ENCODE measurements at places on chromosomes 4 and X.

DNA sequence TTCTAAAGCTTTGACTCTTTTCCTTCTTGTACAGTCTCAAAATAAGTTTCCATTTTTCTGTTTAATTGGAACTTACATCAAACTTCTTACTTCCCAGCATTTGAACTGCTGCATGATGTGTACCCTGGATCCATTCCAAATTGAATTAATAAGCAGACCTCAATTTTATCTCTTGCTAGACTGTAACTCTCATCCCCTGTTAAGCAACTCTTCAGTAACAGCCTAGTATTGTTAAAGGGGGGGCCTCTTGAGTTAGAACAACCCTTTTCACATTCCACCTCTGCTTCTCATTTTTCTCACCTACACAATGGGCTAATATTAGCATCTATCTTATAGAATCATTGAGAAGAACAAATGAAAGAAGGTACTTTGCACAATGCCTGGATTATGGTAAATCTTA is 169.4 kb downstream of the IL1RAPL1 start:
- no peak for DNase-seq

GRCh38 chr4:89469930-89470375 is 162.4 kb upstream of the GPRIN3 start:
- DNase-seq = no peak

DNA sequence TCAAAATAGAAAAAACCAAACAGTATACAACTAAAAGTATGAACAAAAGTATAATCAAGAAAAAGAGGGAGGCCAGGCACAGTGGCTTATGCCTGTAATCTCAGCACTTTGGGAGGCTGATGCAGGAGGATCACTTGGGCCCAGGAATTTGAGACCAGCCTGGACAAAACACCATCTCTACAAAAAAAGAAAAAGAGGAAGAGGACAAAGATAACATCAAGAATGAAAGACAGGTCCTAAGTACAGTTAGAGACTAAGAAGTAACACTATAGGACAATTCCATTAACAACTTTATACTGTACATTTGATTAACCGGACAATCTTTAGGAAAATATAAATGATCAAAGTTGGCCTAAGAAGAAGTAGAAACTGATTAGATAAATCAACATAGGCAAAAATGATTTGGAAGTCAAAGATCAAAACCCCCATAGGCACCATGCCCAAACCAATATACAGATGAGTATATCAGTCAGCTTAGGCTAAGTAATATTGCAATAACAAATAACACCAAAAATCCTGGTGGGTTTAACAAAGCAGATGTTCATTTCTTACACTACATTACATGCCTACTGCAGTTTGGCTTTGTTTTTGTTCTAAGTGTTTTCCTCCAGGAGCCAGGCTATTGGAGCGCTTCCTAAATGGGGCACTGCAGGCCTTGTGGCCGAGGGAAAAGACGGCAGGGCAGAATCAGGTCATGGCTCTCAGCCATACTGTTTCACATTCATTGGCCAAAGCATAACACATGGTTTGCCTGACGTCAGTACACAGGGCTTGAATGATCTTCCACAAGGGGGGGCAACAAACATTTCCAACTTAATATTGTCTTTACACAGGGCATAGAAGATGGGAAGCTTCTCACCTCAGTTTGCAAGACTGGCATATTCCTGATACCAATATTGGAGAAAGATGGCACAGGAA is 42.2 kb upstream of the HGFAC start:
- no peak for DNase-seq

DNA sequence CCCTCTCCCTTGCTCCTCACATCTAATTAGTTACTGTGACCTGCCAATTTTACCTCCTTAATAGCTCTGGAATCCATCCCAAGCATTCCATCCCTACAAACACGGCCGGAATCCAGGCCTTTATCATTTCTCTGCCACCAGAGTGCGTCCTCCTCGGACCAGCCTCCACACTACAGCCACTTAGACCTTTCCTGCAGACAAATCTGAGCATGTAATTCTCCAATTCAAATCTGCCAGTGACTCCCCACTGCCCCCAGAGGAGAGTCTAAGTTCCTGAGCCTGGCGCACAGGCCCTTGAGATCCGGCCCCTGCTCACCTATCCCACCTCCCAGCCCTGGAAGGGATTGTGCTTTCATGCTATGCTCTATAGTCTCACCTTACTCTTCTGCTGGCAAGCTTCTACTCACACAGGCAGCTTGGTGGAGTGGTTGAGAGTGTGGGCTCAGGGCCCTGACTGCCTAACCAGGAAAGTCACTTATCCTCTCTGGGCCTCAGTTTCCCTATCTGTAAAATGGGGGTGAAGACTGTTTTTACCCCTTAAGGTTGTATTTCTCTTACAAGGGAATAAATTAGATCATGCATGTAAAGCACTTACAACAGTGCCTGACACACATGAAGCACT is 31.2 kb downstream of the PJA1 start:
- DNase-seq = no peak

GRCh38 chr4:127196655-127197352 is 436.0 kb upstream of the INTU start:
- DNase-seq = no peak

- no peak for DNase-seq
These were observed 72.1 kb upstream of the MAMLD1 start for GRCh38 chrX:150291014-150291413.

DNA sequence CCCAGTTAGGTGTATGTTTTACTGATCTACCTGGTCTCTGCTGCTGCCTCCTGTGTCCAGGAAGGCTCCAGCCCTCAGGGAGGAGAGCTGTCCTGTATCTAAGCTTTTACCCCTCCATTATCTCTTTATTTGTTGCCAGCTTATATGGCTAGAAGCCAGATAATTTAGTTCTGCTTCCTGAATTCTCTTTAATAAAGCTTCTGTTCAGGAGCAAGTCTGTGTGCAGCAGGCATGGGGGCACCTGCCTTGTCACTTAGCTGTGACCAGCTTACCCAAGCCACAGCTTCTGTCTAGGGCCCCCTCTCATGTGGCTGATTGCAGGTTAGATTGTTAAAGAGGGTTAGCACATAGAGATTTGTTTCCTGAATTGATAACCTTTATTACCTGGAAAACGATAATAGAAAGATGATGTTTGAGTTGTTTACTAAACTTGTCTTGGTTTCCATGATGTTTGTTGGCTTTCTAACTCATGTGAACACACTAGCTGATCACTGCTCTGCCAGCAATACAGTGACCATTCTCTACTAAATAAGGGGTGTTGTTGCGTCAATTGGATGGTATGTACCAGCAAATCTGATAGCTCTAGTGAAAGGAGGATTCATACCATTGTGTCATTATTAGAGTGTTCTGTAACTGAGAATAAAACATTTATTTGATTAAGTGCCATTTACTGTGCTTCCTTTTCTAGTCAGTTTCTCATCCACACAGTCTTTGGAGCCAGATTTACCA is 189.8 kb upstream of the ANK2 start:
- no peak for DNase-seq

DNA sequence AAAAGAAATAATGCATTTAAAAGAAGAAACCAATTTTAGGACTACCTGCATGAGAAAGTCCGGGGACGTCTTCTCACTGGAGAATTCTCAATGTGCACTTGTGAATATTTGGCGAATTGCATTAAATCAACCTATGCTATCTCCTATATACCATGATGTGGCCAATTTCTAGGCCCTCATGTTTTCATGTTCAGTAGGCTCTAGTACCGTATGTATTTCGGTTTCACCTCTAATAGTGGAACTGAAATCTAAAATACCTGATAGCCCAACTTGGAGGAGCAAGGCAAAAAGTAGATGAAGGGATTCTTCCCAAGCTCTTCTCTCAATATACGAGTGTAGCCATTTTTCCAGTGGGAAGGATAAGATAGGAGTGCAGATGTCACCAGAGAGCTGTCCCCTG is 11.4 kb upstream of the FGF2 start:
- DNase-seq = no peak

- DNase-seq = no peak
These were observed 14.7 kb upstream of the VEGFD start for GRCh38 chrX:15398874-15399273.

DNA sequence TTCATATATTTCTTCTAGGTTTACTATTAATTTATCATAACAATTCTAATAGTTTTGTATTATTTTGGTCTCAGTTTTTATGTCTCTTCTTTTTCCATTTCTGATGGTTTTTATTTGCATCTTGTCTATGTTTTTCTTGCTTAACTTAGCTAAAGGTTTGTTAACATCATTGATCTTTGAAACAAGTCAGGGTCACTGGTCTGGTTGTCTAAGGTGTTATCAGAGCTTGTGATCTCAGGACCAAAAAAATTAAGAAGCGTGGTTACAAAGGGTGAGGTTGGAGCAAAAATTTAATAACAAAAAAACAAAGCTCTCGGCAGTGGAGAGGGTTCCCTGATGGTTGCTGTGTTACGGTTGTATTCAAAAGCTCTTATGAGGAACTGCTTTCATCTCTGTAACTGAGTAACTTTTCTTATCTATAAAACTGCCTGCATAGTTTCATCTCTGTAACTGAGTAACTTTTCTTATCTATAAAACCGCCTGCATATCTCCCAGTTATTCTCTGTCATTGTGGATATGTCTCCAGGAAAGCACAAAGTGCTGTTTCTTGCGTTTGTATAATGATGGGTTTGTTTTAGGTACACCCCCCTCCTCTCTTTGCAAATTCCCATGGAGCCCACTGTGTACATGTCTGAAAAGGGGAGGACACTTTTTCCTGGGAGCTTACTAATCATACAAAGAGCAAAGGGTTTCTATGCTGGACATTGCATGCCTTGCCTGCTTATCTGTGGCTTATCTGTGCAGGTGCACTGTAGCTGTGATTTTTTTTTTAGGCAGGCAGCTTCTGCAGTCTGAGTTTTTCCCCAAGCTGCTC is 62.4 kb upstream of the UGT2B15 start:
- DNase-seq = no peak

GRCh38 chr4:42785817-42786216 is 106.7 kb upstream of the GRXCR1 start:
- no peak for DNase-seq

DNA sequence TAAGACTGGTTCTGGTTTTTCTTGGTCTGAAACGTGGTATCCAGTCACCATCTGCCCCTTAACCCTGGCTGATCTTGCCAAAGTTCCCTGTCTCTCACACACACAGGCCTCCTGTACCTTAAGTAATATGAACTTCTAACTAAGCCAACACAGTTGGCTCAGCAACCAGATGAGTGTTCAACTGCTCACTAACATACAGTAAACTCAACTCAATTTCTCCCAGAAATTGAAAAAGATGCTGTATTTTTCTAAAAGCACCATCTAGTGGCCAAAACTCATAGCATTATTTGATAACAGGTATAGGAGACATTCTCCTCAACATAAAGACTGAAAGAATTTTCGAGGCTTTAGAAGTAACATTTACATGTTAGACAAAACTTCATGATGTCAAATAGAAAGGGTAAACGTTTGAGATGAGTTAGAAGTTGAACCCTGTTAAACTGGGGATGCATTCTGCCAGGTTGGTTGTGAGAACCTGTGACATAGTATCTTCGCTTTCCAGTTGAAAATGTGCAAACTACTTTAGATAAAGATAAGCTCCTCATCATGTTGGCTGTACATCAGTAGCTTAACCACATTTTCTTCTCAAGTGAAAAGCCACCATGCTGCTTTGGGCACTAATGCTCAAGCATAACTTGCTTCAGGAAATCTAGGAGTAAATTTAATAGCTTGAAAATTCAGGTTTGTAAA is 31.2 kb downstream of the CCNI start:
- DNase-seq = no peak

- DNase-seq = no peak
These were observed 44.1 kb downstream of the CHRNA9 start for GRCh38 chr4:40379248-40379647.

DNA sequence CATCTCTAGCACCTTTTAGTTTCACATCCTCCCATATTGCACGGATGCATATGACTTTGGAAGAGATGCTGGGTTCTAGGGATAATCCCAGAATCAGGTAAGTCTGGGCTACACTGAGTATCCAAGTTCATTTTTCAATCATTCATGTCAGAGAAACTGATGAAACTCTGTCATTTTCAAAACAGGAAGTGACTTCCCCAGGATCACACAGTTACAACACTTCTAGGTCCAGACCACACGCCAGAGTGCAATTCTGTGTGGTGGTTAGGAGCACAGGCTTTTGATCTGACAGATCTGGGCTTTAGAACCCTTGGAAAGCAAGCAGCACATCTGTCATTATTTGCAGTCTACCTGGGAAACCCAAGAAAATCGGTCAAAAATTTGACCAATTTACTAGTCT is 52.1 kb upstream of the CDKN2AIP start:
- DNase-seq = no peak

DNA sequence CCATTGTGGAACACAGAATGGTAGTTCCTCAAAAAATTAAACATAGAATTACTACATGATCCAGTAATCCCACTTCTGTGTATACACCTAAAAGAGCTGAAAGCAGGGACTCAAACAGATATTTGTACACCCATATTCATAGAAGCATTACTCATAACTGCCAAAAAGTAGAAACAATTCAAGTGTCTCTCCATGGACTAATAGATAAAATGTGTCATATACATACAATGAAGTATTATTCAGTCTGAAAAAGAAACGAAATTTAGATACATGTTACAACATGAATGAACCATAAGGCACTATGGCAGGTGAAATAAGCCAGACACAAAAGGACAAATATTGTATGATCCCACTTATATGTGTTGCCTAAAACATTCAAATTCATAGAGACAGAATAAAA is 145.1 kb downstream of the ANTXR2 start:
- no peak for DNase-seq

DNA sequence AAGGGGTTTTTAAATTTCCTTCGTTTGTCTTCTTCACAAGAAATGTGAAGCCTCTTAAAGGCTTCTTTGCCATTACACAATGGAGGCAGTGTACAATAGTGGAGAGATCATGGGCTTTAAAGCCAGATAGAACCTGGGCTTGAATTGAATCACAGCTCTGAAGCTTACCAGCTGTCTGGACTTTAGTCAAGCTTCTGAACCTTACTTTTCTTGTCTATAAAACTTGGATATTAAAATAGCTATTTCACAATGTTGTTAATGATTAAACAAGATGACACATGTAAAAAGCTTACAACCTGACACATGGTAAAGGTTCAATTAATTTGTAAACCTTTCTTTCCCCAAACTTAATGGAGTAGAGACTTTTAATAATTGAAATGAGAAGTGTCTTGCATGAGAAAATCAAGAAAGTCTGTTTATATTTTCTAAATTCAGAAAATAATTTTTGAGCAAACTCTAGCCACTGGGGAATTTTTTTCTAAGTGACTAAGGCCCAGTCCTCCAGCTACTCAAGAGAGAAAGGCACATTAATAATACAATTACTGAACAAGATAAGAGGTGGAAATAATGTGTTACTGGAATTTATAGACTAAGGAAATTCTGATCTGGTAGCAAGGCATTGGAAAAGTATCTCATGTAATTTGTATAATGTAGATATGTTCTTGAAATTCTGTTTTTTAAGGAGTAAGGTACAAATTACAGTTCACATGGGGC is 21.7 kb upstream of the TBC1D8B start:
- DNase-seq = no peak

- no peak for DNase-seq
These were observed 23.6 kb upstream of the GPRASP1 start for GRCh38 chrX:102627640-102628039.

GRCh38 chr4:20096911-20097310 is 154.8 kb upstream of the SLIT2 start:
- no peak for DNase-seq

Data from NCI-H187 treated with DMSO at 0.1 percent for 48 hours (cell line).